NCI-H2171 treated with DMSO at 0.1 percent for 48 hours (cell line): ENCODE measurements at places on chromosomes 3 and 15.
A peak's percentile ranks its signal among the peaks of the same experiment; 100 is the strongest.

GRCh38 chr3:194137506-194138474 lies 1.8 kb downstream of the HES1 start:
- peak; percentile 63 for DNase-seq

GRCh38 chr3:126621171-126621570 lies 33.8 kb downstream of the TXNRD3 start:
- DNase-seq = peak; percentile 13

- no peak for DNase-seq
These were observed 457.5 kb downstream of the NSUN3 start for GRCh38 chr3:94520364-94520763.

DNA sequence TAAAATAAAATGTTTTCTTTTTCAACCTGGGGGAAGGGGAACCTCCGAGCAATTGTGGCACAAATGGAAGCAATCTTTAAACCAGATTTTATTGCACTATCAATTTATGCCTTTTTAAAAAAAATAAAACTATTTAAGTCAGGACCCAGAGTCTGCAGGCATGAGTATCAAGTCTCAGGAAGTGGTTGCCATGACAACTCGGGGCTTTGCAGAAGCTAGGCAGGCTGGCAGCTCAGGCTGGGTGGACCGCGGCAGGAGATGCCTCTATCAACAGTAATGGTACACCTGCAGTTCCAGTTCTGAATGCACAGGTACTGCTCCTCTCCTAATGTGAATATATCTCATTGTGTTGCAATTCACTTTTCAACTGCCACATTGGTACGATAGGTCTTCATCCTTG lies 447.7 kb downstream of the GABRG3 start:
- DNase-seq = peak; percentile 22

- no peak for DNase-seq
These were observed 6.5 kb downstream of the DCBLD2 start for GRCh38 chr3:98894791-98895576.

GRCh38 chr15:84953726-84954125 lies 27.9 kb upstream of the PDE8A start:
- DNase-seq = no peak

- peak; percentile 32 for DNase-seq
These were observed 106.0 kb downstream of the MEX3B start for GRCh38 chr15:81939604-81940440.
